ENCODE measurements at places on chromosomes 7 and 10. TPM values are rescaled to one million over a fixed set of nuclear protein-coding genes. Genes with fewer than 3 reads are reported as not detected.

RPEL1 gene
- not detected for total RNA-seq

TSC22D4 gene
- total RNA-seq = 8.4 TPM

SPDYE2B gene
- total RNA-seq = not detected

GRID1 gene
- total RNA-seq = 8.6 TPM

CCDC6 gene
- total RNA-seq = 32.7 TPM

HYAL4 gene
- not detected for total RNA-seq

PAOX gene
- total RNA-seq = 6.4 TPM

SNX10 gene
- total RNA-seq = 17.7 TPM

NOBOX gene
- total RNA-seq = not detected

NRP1 gene
- 76.5 TPM for total RNA-seq

MOGAT3 gene
- total RNA-seq = not detected

ZNF438 gene
- total RNA-seq = 3.0 TPM

POU6F2 gene
- total RNA-seq = 3.7 TPM

CCDC136 gene
- total RNA-seq = 40.6 TPM

RNLS gene
- total RNA-seq = 4.2 TPM

SHOC2 gene
- 109 TPM for total RNA-seq

MUC12 gene
- total RNA-seq = not detected

GIMAP7 gene
- total RNA-seq = 1.5 TPM

CALML3 gene
- not detected for total RNA-seq

OR13A1 gene
- not detected for total RNA-seq

MLXIPL gene
- not detected for total RNA-seq

ARHGAP12 gene
- 52.1 TPM for total RNA-seq

KLF14 gene
- not detected for total RNA-seq

MYOZ1 gene
- total RNA-seq = not detected

SLC16A12 gene
- 2.2 TPM for total RNA-seq

SLF2 gene
- 38.6 TPM for total RNA-seq

GRK5 gene
- total RNA-seq = 11.6 TPM

IFIT1B gene
- total RNA-seq = 0.49 TPM

NAT16 gene
- total RNA-seq = 2.2 TPM

PDE1C gene
- 21.1 TPM for total RNA-seq

ITPRID1 gene
- 1.5 TPM for total RNA-seq

CRYGN gene
- total RNA-seq = 0.25 TPM

C10orf53 gene
- not detected for total RNA-seq

NKX2-3 gene
- under 0.01 TPM for total RNA-seq

COL28A1 gene
- total RNA-seq = 0.74 TPM

PRKCQ gene
- total RNA-seq = 2.2 TPM

TCTN3 gene
- 12.5 TPM for total RNA-seq

CHN2 gene
- total RNA-seq = 69.3 TPM

KIF5B gene
- 91.2 TPM for total RNA-seq

CFAP58 gene
- 0.25 TPM for total RNA-seq

PDAP1 gene
- 24.6 TPM for total RNA-seq

ADAP1 gene
- total RNA-seq = 32.0 TPM

BAMBI gene
- total RNA-seq = 3.0 TPM

GRID2IP gene
- total RNA-seq = 0.74 TPM

KCNIP2 gene
- 7.9 TPM for total RNA-seq

STEAP1B gene
- total RNA-seq = 1.2 TPM

Measured in temporal lobe (tissue), 4 donors.